ENCODE measurements at places on chromosomes 2 and 18.

GRCh38 chr2:74889159-74889558 is 55.2 kb downstream of the HK2 start:
- DNase-seq: no peak

DNA sequence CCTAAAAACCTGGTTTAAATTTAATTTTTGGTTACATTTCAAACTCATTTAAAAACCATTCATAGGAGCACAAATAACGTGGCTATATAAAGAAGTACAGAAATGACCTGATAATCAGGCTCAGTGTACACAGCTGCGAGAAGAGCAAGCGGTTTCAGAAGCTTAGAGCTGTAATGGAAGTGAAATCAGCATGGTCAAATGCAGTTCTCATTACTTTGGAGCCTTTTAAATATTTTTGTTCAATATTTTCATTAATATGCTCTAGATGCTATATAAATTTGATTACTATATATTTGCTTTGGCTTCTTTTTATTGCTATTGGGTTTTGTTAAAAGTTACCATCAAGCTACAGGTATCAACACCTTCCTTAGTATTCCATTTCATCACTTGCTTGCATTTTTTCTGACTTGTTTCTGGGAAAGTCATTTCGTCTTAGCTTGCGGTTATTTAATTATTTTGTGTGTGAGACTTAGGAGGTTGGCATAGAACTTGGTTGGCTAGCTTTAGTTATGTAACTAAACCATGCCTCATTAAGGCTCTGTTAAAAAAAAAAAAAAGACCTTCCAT is 58.7 kb downstream of the AFTPH start:
- DNase-seq: no peak

DNA sequence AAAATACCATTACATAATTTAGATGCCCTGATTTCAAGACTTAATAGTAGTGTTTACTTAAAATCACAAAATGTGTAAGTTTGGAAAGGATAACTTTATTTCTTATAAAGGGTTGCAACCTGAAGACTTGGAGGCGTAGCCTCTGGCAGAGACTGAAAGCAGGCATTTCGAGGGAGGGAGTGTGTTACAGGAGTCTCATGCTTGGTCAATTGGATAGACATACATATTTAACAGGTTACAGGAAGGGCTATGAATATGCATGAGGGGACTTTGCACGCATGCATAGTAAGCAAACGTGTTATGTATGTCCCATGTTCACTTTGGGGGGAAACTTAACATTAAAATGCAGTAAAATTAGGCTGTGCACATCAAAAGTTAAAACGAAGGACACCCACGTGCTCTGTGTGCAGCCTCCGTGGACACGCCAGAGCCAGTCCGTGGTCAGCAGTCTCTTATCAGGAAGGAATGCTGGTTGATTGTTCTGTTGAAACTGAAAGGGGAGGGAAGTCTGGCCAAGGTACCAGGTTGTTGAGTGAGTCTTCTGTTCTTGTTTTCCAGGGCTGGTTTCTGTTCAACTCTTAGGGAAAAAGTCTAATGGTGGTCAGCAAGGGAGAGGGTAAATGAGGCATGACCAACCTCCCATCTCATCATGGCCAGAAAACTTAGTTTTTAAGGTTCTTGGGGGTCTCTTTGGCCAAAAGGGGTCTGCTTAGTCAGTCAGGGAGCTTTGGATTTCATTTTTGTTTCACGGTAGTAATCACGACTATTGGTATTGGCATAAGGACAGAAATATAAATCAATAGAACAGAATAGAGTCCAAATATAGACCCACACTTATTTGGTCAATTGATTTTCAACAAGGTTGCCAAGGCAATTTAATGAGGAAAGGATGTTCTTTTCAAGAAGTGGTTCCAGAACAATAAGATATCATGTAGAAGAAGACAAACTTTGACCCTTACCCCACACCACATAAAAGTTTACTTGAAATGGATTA is 121.9 kb downstream of the MCFD2 start:
- DNase-seq: no peak

DNA sequence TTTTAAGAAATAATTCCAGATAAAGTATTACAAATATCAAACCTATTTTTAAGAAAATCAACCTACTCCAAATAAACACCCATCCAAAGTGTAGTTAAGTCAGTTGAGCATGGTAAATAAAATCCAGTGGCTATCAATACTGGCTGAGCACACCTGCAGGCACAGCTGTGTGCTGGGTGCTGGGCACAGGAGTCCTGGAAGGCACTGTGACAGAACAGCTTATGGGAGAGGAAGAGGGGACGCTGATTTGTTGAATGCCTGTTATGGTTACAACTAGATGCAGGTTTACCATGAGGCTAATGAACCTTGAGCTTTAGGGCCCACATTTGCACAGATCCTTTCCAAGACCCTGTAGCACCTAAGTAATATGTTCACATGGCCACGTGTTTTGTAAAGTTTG is 202.7 kb downstream of the MTX2 start:
- DNase-seq: no peak

- no peak for DNase-seq
Observed at GRCh38 chr2:230942371-230942770, 17.3 kb upstream of the GPR55 start.

DNA sequence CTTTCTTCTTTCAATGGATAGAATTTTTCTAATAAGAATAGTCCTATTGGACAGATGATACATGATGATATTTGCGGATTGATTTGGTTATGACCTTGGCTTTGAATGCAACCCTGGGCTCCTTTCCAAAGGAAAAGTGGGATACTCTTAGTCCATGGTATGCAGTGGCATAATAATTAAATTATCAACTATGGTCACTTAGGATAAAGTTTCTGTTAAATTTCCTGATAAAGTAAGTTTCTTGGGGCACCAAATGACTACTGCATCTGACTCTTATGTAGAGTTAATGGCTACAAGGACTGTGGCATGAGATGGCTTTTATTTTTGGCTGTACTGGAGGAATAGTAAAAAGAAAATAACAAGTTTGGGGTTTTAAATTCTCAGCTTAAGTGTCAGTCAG is 126.7 kb downstream of the QPCT start:
- no peak for DNase-seq

Measured in stimulated activated CD4-positive, alpha-beta T cell treated with anti-CD3 and anti-CD28 coated beads, Interleukin-12 subunit alpha, Interleukin-12 subunit beta, amount 100 ng/mL, for 4 hours (primary cell).